ENCODE measurements at places on chromosomes 2 and 18.

GRCh38 chr2:105062158-105062557, 24.3 kb downstream of the MRPS9 start:
- DNase-seq, result no peak

DNA sequence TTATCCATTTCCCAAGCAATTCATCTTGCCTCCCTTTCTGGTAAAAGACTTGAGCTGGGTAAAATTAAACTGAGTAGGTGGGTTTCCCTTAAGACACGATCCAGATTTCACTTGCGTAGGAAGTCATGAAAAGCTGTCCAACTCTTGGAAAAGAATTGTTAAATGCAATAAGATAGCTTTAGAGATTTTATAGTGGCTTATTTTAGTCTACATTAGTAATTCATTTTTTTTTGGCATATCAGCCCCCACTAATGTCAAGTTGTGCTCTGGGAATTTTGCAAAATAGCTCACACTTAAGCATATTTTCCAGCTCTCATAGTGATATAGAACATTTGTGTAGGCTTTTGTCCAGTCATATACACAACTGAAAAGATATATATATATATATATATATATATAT, 344.7 kb upstream of the FIGN start:
- DNase-seq, result no peak

- DNase-seq, result no peak
Observed at GRCh38 chr2:217886091-217886490, 116.7 kb downstream of the TNS1 start.

DNA sequence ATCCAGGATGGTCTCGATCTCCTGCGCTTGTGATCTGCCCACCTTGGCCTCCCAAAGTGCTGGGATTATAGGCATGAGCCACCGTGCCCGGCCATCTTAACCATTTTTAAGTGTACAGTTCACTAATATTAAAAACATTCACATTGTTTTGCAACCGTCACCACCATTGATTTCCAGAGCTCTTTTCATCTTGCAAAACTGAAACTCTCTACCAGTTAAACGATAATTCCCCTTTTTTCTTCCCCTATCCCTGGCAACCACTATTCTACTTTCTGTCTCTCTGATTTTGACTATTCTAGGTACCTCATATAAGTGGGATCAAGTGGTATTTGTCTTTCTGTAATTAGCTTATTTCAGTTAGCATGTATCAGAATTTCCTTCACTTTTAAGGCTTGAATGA, 16.8 kb upstream of the NEUROD1 start:
- DNase-seq, result no peak

DNA sequence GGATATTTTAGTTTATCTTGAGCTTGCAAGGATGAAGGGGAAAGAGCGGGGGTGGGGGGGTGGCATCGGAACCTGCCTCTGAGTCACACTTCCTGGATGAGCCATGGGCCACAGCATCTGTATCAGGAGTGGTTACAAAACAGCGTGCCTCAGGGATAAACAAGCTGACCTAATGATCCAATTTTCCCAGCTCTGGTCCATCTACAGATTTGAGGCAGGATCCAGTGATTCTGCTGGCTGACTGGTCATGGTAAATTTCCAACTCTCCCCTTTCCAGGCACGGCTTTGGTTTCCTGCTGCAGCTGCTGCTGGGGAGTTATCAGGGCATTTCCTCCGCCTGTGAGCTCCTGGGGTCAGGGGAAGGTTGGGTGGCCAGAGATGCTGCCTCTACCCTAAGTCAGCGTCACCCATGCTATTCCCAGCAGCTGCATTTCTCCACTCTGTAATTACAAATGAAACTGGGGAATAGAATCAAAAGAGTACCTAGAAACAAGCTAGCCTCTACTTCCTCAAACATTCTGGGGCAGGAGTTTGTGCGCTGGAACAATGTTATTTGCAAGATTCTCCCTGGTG, 4.7 kb upstream of the HPCAL1 start:
- DNase-seq, result no peak

- DNase-seq, result no peak
Observed at GRCh38 chr2:9578467-9579235, 23.0 kb upstream of the ADAM17 start.

GRCh38 chr2:33890686-33891085, 291.6 kb upstream of the FAM98A start:
- DNase-seq, result no peak

- DNase-seq, result no peak
Observed at GRCh38 chr2:72347081-72347480, 199.4 kb upstream of the CYP26B1 start.

GRCh38 chr2:104412384-104412783, 441.5 kb upstream of the POU3F3 start:
- DNase-seq, result peak; percentile 53

GRCh38 chr2:144519934-144520731, at the start of gene ZEB2:
Gene ZEB2, minus strand, starts transcription at chr2:144520119. Its CDS starts 2,769 bp downstream, at chr2:144517350.
- no peak for DNase-seq

GRCh38 chr18:7322817-7323485, 92.1 kb downstream of the LRRC30 start:
- no peak for DNase-seq

GRCh38 chr2:17894556-17894955, 16.1 kb downstream of the KCNS3 start:
- DNase-seq, result no peak

GRCh38 chr18:11327391-11328009, 178.1 kb upstream of the PIEZO2 start:
- no peak for DNase-seq

GRCh38 chr2:158214431-158214830, 112.8 kb downstream of the UPP2 start:
- DNase-seq, result peak; percentile 22

GRCh38 chr2:176160251-176160985, 3.3 kb downstream of the HOXD3 start:
- DNase-seq, result no peak

- no peak for DNase-seq
Observed at GRCh38 chr2:73821227-73821626, 7.5 kb upstream of the STAMBP start.

DNA sequence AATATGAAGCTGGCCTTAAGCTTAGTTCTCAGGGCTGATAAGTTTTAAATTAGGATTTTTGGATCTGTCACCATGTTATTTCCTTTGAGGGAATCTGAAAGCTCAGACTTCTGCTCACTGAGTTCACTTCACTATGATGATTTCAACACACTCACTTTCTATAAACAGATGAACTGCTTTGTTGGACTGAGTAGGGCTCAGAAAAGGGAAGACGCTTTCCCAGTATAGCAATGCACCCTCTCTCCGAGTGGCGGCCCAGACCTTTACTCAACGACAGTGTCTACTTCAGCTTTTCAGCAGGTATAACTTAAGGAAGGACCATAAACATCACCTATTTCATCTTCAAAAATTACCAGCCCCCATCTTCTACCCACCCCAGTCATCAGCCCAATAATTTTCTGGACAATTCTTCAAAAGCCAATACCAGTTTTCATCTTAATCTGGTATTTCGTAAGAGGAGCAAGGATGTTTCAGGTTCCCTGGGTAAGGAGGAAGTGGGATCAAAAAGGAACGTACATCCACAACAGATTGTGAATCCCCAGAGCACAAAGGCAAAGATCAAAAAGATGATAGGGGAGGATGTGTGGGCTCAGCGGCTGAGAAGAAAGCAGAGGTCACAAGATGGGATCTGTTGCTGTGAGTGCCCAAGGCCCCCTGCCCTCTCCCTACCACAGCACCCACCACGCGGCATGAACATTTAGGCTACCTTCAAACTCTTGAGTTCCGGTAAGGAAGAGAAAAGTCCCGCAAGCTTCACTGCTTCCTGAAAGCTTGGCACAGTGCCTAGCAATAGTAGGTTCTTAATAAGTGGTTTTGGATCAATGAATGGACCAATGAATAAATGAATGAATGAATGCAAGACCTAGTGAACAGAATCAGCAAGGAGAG, 41.9 kb downstream of the LPIN2 start:
- DNase-seq, result no peak

DNA sequence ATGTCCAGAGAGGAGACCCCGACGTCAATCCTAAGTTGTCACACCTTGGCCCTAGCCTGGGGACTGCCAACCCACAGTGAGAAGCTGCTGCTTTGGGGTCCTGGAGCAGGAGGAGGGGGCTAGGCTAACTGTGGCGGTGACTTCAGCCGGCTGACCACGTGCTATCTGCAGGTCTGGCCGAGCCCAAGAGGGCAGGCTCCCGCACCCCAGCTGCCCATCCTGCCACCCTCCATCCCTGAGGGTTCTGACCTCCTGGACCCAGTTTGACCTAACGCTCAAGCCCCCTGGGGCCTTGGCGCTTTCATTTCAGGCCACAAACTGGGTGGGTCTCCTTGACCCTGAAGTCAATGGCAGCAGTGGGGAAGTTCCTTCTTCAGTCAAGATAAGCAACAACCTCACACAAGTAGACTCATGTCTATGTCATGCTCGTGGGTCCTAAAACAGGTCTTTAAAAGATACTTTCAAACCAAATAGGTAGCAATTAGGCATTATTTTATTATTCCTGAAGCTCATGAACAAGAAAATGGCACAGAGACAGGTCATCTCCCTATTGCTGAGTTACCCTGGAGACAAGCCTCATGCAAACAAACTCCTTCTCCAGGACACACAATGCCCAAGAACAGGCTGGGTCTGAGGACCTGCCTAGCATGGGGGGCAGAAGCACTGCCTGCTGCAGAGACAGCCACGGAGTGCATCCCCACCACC, 2.3 kb downstream of the HES6 start:
- DNase-seq, result no peak

DNA sequence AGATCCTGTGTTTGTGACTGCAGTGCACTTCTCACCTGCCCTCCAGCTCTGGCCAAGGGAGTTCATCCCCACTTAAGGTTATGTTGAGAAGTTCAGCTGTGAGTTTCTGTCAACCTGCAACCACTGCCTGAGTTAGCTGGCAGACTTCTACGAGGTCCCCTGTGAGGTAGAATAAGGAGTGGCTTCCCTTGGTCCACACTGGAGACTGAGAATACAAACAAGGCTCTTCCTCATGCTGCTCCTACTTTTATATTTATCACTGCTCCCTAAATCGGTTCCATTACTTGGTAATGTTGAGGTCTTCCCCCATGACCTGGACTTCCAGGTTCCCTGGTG, 353.2 kb upstream of the CWC22 start:
- DNase-seq, result no peak

- no peak for DNase-seq
Observed at GRCh38 chr2:50097148-50097547, 934.8 kb downstream of the NRXN1 start.

DNA sequence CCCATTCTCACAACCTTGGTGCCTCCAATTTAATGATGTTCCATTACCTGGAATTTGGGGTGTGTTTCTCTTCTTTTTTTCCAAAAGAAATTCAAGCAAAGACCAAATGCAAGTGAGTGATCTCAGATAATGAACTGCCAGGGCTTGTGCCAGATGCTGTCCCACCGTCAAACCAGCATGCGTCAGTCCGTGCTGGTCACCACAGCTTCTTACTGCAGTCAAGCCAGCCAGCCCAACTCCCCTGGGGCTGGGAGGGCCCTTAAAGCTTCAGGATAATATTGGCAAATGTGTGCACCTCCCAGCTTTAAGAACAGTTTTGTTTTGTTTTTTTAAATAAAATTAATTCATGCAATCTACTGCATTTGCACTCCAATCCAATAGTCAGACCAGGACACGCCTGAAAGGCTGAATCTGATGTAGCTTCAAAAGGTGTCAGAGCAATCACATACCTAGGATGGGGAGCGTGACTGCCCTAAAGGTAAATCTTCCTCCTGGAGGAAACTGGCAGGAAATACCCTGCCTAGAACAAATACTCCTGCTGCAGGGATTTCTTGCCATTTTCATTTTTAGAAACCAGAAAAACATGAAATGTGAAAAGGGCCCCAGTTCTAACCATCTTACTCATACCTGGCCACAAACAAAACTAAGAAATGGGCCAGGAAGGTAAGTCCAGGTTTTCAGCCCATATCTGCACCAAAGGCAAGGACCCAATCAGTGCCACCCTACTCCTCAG, 26.8 kb upstream of the SP3 start:
- DNase-seq, result peak; percentile 19

GRCh38 chr2:242022550-242023290, 153.2 kb downstream of the RTP5 start:
- no peak for DNase-seq

DNA sequence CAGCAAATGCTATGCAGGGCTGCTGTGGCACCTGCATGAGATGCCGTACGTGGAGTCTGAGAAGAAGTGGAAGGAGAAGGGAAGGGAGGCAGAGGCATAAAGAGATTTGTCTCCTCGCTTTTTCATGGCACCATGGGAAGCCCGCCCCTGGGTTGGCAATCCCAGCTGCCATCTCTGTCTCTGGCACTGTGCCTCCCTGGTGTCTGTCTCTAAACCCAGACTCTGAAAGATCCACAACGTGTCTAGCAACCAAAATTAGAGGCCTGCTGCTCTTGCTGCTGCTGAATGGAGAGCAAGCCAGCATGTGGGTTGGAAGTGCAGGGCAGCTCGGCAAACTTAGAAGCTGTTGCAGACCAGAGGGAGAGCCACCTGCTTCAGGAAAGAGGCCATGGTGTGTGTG, 53.1 kb downstream of the INO80C start:
- DNase-seq, result no peak

DNA sequence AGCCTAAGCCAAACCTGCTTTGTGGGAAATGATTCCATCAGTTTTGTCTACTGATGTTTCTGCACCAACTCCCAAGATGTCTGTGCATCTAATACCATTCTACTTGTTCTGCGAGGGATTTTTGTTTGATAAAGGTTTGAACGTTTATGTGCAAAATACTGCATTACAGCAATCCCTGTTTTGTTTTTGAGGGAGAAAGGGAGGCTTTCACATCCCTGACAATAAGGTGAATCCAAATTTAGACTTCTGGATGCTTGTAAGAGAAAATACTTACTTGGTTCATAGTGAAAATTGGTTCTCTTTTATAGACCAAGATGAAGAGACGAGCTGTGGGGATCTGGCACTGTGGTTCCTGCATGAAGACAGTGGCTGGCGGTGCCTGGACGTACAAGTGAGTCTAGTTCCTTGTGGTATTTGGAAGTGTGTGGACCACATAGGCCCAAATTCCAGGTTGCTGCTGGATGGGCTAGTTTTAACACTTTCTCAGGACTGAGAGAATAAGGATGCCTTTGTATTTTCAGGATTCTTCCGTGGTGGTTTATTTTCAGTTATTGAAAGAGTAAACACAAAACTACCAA, 1.1 kb downstream of the RPL37A start:
- no peak for DNase-seq

- DNase-seq, result no peak
Observed at GRCh38 chr2:120300385-120300784, 45.6 kb upstream of the INHBB start.

DNA sequence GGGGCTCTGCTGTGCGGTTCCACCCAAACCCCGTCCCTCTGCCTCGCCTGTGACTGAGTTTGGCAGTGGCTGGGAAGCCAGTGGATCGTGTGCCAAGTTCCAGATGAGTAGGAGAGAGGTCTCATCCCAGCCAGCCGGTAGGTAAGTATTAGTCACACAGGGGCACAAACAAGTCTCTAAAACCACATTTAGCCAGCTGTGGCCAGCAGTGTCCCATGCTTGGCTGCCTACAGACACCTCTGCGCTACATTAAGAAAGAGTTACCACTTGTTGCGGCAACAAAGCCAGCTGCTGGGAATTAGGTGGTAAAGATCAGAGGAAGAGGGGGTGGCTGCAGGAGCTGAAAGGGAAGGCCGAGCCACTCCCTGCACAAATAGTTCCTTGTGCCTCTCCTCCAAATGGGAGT, 81.2 kb downstream of the GATA6 start:
- no peak for DNase-seq

- DNase-seq, result peak; percentile 64
Observed at GRCh38 chr18:21599585-21600525, 649 bp downstream of the ESCO1 start.

Data from MM.1S (cell line).